ENCODE measurements at places on chromosomes 5 and 9.

DNA sequence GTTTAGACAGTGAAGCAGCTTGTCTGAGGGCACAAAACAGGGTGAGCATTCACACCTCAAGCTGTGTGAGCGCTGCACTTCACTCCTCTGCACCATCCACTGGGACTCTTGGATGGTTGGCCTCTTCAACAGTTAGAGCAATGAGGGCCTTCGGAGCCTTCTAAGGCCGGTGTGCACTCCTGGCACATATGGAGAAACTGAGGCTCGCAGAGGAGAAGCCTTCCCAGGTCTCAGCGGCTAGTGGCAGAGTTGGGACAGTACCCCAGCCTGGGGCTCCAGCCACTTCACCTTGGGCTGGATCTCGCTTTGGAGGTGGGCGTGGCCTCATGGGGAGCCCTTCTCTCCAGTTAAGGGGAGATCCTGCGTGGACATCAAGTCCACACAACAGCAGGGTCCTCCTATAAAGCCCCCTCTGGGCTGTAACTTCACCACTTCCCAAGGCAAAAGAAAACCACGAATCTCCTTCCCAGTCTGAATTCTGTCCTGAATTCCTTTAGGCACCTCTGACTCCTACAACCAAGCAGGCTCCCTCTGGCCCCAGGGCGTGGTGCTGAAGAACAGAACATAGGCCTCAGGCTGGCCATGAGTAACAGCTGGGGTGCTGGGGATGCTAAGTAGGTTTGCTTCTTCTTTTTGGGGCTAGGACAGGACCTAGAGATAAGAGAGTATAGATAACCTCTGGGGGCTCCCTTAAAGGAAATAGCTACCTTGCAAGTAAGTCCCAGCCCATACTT, 30.5 kb upstream of the CSF1R start:
- no peak for DNase-seq

GRCh38 chr5:94154672-94155071, 413.3 kb upstream of the POU5F2 start:
- DNase-seq: no peak

DNA sequence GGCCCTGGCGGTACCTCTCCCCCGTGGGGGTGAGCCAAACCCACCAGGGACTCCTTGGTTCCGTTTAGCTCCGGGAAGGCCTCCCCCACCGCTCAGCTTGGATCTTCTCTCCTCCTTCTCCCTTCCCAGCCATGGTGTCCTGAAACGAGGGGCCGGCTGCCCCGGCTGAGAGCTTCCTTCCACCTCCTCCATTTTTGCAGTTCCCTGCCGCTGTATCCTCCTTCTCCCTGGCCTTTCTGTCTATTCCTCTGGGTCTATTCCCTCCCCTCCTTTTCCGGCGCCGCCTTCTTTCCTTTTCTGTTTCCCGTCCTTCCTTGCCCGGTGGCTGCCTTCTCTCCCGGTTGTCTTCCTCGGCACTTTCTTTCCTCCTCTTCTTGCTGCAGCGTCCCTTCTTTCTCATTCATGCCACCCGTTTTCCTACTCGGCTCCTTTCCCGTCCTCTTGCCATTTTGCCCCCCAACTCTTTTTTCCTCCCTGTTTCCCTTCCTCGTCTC, 110.4 kb downstream of the LIFR start:
- DNase-seq: no peak

- no peak for DNase-seq
These were observed 122.5 kb downstream of the RFK start for GRCh38 chr9:76271755-76272154.

DNA sequence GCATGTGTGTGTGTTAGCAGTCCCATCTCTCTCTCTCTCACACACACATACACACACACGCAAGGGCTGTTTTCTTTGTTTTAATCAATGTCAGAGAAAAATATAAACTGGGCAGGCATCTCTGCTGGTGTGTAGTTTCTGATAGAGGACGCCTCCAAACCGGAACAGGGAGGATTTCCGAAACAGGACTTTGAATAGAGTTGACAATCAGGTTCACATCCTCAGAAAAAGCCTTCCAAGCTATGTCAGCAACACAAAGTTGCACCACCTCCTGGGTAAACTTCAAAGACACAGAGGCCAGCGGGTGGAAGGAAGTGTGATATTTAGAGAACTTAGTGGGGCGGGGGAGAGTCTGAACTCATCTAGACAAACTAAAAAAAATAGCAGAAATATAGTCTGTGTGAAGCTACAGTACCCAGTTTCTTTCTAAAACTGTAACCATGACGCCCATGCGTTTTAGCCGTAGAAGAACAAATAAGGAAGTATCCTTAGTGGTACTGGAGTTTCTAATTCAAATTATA, 1.2 kb downstream of the ST8SIA4 start:
- peak; percentile 28 for DNase-seq

GRCh38 chr5:176166427-176166826, 71.8 kb upstream of the SIMC1 start:
- DNase-seq: no peak

All from activated CD4-positive, alpha-beta T cell treated with anti-CD3 and anti-CD28 coated beads for 24 hours (primary cell).